Left kidney (tissue), 8 donors: ENCODE measurements at places on chromosomes 7 and 10.
A peak's percentile ranks its signal among the peaks of the same experiment; 100 is the strongest.

DNA sequence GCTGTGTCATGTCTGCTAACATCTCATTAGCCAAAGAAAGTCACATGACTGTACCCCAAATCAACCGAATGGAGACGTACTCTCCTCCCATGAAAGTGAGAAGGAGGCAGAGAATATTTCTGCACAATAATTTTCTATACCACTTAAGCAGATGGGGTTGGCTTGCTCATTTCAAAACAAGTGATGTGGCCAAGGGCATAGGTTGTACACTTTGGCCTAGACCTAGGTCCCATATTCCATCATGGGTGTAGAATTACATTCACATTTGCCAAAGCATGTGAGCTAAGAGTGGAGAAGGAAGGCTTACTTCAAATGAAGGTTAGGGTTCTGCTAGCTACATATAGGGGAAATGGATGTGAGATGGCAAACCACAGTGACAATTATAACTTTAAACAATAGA, 83.0 kb downstream of the ZNF365 start:
- no peak for DNase-seq

GRCh38 chr7:2968176-2968575, 75.5 kb downstream of the CARD11 start:
- DNase-seq, result peak; percentile 6

DNA sequence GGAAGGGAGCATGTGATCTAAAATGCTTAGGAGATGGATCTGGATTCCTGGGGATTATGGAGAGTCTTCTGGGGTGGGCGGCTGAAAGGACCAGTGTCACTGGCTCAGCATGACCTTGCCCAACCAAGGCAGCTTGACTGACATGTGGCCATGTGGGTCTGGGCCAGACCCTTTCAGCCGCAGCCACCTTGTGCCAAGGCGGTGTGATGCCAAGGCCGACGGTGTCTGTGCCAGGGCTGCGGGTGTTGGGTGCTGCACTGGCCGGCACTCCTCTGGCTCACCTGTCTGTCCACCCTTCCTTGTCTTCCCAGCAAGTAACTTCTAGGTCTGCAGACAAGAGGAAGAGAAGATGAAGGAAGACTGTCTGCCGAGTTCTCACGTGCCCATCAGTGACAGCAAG, 8.8 kb downstream of the DEPP1 start:
- no peak for DNase-seq

- DNase-seq, result no peak
Observed at GRCh38 chr7:134182078-134182477, 54.9 kb downstream of the LRGUK start.

GRCh38 chr7:137434946-137435345, 91.4 kb upstream of the PTN start:
- no peak for DNase-seq

GRCh38 chr7:90188281-90188680, 23.3 kb upstream of the STEAP2 start:
- no peak for DNase-seq

- DNase-seq, result no peak
Observed at GRCh38 chr10:114915294-114915693, 22.7 kb upstream of the TRUB1 start.

- DNase-seq, result peak; percentile 64
Observed at GRCh38 chr7:74617180-74617744, 40.3 kb upstream of the GTF2I start.

- DNase-seq, result no peak
Observed at GRCh38 chr10:16995867-16996529, 133.6 kb downstream of the CUBN start.

GRCh38 chr10:44952779-44953231, 6.8 kb upstream of the RASSF4 start:
- no peak for DNase-seq

DNA sequence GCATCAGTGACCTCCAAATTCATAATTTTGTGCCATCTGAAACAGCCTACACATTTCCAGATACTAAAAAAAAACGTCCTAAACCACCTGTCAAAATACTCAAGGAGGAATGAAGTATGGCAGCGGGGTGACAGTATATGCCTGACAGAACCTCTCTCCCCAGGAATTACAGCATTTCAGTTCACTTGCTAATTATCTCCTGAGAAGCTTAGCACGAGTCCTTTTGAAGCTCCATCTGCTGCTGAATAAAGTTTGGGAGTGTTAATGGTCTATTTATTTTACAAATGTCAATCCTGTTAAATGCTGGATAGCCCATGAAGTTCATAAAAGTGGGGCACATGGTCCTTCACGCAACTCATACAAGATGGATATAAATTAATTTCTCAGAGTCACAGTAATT, 29.4 kb upstream of the ANLN start:
- no peak for DNase-seq

- DNase-seq, result no peak
Observed at GRCh38 chr10:68594405-68594804, 34.3 kb downstream of the TET1 start.

GRCh38 chr10:100349087-100349486, 2.1 kb downstream of the SCD start:
- no peak for DNase-seq

- no peak for DNase-seq
Observed at GRCh38 chr10:1594372-1595241, 142.7 kb downstream of the ADARB2 start.

DNA sequence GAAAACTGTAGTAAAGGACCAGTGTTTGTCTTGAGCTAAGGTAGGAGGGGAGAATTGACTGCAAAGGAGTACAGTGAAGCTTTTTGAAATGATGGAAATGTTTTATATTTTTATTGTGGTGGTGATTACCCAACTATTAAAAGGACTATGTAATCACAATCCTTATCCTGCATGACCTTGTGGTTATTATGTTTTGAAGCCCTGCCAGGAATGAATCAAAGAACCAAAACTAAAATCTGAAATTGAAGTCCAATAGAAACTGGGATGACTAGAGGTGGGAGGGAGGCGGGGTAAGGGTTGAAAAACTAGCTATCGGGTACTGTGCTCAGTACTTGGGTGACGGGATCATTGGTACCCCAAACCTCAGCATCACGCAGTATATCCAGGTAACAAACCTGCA, 8.2 kb downstream of the CCDC7 start:
- no peak for DNase-seq

DNA sequence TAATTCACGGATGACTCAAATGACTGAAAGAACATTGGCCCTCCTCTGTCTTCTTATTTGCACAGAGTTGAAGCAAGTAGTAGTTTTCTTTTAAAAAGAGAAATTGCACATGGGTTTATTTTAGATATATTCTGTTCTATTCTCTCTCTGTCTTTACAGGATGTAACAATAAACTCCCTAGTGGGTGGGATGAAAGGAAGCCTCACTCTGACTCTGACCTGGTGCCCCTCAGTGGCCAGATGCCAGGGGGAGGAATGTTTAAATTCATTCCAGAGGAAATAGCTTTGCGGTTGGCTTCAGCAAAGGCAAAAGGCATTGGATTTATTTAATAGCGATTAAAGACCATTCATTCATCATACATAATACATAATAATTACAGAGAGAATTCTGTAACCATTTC, 156.4 kb upstream of the MTPN start:
- peak; percentile 61 for DNase-seq

- no peak for DNase-seq
Observed at GRCh38 chr7:30986738-30987137, 23.0 kb downstream of the GHRHR start.

- DNase-seq, result no peak
Observed at GRCh38 chr7:81300753-81301152, 381.9 kb upstream of the SEMA3C start.

DNA sequence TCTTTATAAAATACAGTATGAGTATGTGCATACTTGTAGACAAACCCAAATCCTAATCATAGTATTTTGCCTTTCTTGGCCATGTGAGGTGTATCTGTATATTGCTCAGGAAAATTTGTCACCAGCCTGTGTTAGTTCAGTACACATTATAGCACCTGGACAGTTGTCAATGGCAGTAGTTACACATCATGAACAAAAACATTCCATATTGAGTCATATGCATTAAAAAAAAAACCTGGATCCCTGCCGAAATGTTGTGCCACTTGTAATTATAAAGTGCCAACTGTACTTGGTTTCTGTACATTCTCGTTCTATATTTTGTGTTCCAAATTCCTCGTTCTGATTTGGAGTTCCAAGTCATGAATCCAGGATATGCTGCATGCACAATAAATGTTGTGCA, 410.4 kb downstream of the INHBA start:
- DNase-seq, result no peak

- no peak for DNase-seq
Observed at GRCh38 chr10:62188021-62188616, 80.5 kb downstream of the RTKN2 start.
